Panc1 (cell line): ENCODE measurements at places on chromosomes 12 and 14.

DNA sequence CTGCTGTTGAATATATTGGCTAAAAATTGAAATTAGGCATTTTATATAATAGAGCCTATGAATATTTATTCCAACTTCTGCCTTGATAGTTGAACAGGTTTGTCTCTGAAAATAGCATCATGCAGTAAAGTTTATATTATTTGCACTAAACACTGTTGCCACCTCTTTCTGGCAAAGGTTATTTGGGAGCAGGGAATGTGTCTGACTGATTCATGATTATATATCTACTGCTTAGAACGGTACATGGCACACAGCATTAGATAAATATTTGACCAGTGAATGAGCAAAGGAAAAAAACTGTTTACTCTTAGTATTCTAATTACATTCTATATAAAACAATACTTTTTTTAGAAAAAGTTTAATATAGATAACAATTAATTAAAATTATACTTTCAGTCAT is 123.1 kb upstream of the MGAT4C start:
- DNase-seq: no peak
- no peak overlapping the region for H3K4me3 ChIP-seq
- H3K4me1 ChIP-seq: no peaks in the 10 kb centered on the region
- no peaks in the 10 kb centered on the region for H3K36me3 ChIP-seq
- H3K27ac ChIP-seq: no peak overlapping the region

- H3K27me3 ChIP-seq: peaks cover 4% of the 10 kb centered on the region; the same call in 1 of the 2 replicates
- H3K4me3 ChIP-seq: no peak overlapping the region
- H3K4me1 ChIP-seq: no peaks in the 10 kb centered on the region
- H3K27ac ChIP-seq: no peak overlapping the region
- DNase-seq: no peak
- H3K36me3 ChIP-seq: no peaks in the 10 kb centered on the region
Observed at GRCh38 chr14:35506927-35507326, 27.0 kb upstream of the INSM2 start.

GRCh38 chr12:109264095-109264942 is 44.8 kb downstream of the FOXN4 start:
- H3K4me1 ChIP-seq: 0 out of 2 replicates have a peak, but pooled peaks cover 6% of the 10 kb centered on the region
- no peak overlapping the region for H3K27ac ChIP-seq
- no peaks in the 10 kb centered on the region for H3K27me3 ChIP-seq
- H3K36me3 ChIP-seq: no peaks in the 10 kb centered on the region

DNA sequence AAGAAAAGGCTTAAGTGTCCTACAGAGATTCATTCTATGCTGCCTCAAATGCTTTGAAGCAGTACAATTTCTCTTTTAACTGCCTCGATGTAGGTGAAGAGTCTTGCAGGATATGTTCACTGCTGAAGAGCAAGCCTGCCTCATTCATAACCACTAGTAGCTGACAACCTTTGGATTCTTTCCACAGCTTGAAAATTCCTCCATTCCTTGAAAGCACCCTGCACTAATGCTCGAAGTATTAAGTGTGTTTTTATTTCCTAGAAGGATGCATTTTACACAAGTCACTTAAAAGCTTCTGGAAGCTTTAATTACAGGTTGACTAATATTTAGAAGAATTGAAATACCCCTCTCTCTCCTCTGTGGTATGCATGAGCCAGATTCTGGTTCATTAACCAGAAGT is 429.4 kb downstream of the DIO2 start:
- H3K27ac ChIP-seq: no peak overlapping the region
- H3K4me1 ChIP-seq: no peaks in the 10 kb centered on the region
- no peaks in the 10 kb centered on the region for H3K27me3 ChIP-seq
- H3K36me3 ChIP-seq: no peaks in the 10 kb centered on the region
- no peak for DNase-seq
- no peak overlapping the region for H3K4me3 ChIP-seq

GRCh38 chr12:114420944-114421335 is 15.0 kb upstream of the TBX5 start:
- peaks cover 9% of the 10 kb centered on the region for H3K27me3 ChIP-seq
- H3K36me3 ChIP-seq: no peaks in the 10 kb centered on the region
- DNase-seq: no peak

GRCh38 chr14:36626151-36626550 is 35.5 kb upstream of the PAX9 start:
- H3K27me3 ChIP-seq: no peaks in the 10 kb centered on the region
- H3K4me1 ChIP-seq: no peaks in the 10 kb centered on the region
- no peak overlapping the region for H3K27ac ChIP-seq
- no peak overlapping the region for H3K4me3 ChIP-seq

- H3K4me3 ChIP-seq: no peak overlapping the region
Observed at GRCh38 chr12:92442782-92443181, 260.0 kb upstream of the PLEKHG7 start.
